Left ventricle myocardium inferior (tissue), 1 donor: ENCODE measurements at places on chromosomes 3 and 15. TPM values are rescaled to one million over a fixed set of nuclear protein-coding genes. Genes with fewer than 3 reads are reported as not detected.

- peaks cover 22% of the 10 kb centered on the region for H3K4me1 ChIP-seq
- H3K27ac ChIP-seq: no peak overlapping the region
- no peak for DNase-seq
- H3K36me3 ChIP-seq: no peaks in the 10 kb centered on the region
Measured at GRCh38 chr3:188546835-188547670, 393.1 kb downstream of the LPP start.

DNA sequence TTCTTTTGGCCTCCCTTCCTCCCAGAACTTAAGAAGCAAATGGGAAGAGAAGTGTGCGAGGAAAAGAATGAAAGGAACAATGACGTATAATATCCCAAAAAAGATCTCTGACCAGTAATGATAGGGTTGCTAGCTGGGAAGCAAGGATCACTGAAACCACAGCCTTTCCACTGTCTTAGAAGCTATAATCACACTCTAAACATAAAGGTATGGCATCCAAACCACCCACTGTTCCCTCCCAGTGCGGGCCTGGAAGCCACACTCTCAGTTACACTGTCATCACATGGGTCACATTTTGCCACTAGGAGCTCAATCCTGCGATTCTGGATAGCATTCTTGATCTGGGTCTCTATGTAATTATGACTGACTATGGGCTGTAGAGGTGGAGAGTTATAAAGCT lies 131.6 kb upstream of the HACD2 start:
- no peak for DNase-seq
- no peak overlapping the region for H3K27ac ChIP-seq
- no peaks in the 10 kb centered on the region for H3K36me3 ChIP-seq
- H3K27me3 ChIP-seq: no peaks in the 10 kb centered on the region
- no peak overlapping the region for H3K4me3 ChIP-seq
- H3K4me1 ChIP-seq: peaks cover 38% of the 10 kb centered on the region

GRCh38 chr15:62572797-62573196 lies 407.7 kb upstream of the C2CD4B start:
- H3K36me3 ChIP-seq: no peaks in the 10 kb centered on the region
- no peak overlapping the region for H3K4me3 ChIP-seq
- no peaks in the 10 kb centered on the region for H3K27me3 ChIP-seq
- H3K4me1 ChIP-seq: peaks cover 31% of the 10 kb centered on the region
- H3K27ac ChIP-seq: no peak overlapping the region
- no peak for DNase-seq

STRIT1 gene
- total RNA-seq: 11.7 TPM

SUMF1 gene
- 8.6 TPM for total RNA-seq

FAM43A gene
- total RNA-seq: 18.0 TPM

DNA sequence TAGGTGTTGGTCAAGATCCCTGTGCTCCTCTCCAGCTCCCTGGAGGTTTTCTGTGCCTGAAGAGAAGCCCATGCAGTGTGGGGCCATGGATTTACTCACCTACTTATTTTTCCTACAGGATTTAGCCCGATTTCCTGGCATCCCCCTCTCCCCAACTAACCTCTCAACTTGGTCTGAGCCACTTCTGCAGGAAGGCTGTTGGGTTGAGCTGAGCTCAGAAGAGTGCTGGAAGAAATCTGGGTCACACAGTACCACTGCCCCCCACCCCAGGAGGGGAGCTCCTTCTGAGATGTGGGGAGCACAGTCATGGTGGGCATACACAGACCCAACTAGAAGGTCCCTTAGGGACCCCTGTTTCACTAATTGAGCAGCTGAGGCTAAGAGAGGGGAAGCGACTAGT lies 34.4 kb upstream of the SLCO2A1 start:
- H3K27ac ChIP-seq: no peak overlapping the region
- no peaks in the 10 kb centered on the region for H3K27me3 ChIP-seq
- no peak for DNase-seq
- H3K4me1 ChIP-seq: peaks cover 38% of the 10 kb centered on the region

GRCh38 chr3:189349772-189350171 lies 178.0 kb downstream of the TPRG1 start:
- no peak for DNase-seq
- H3K36me3 ChIP-seq: no peaks in the 10 kb centered on the region
- H3K4me3 ChIP-seq: no peak overlapping the region
- H3K27ac ChIP-seq: no peak overlapping the region

CYP8B1 gene
- total RNA-seq: not detected

- no peak overlapping the region for H3K27ac ChIP-seq
- no peak for DNase-seq
- H3K4me1 ChIP-seq: no peaks in the 10 kb centered on the region
- H3K4me3 ChIP-seq: no peak overlapping the region
Measured at GRCh38 chr3:38655708-38656300, 6.3 kb upstream of the SCN5A start.

VGLL3 gene
- 4.0 TPM for total RNA-seq

DNA sequence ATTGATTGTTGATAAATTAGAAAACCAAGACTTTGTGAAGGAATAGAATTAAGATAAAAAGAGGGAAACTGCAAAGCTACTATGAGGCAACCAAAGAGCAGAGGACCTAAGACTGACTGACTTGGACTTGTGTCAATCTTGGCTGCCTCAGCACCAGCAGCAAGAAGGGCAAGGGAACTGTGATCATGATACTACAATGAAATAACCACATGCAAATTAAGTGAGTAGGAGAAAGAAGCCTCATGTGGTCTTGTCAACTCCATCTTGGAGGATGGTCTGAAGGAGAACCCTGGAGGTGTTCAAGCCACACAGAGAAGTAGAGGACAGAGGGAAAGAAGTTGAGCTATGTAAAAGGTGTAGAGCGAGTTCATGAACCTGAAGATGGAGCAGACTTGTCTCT lies 47.3 kb upstream of the THRB start:
- no peak overlapping the region for H3K4me3 ChIP-seq
- H3K27ac ChIP-seq: no peak overlapping the region
- no peaks in the 10 kb centered on the region for H3K36me3 ChIP-seq
- H3K27me3 ChIP-seq: no peaks in the 10 kb centered on the region
- no peak for DNase-seq
- H3K4me1 ChIP-seq: peaks cover 32% of the 10 kb centered on the region

DNA sequence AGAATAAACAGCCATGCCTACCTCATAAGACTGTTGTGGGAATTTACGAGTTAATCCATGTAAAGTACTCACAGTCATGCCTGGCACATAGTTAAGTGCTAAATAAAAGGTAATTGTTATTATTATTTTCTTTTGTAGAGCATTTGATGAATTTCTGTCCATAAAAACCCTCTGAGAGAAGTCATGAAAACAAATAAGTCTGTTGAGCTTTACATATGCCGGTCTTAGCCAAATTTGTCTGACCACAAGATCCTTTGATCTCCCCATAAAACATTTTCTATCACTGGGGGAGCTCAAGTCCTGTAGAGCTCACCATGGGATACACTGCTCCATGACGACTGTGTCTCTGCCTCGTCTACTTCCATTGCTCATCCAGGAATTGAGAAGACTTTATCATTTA lies 114.0 kb downstream of the MAGI1 start:
- peaks cover 33% of the 10 kb centered on the region for H3K4me1 ChIP-seq
- no peak for DNase-seq
- peak overlapping the region; percentile 4 for H3K27ac ChIP-seq

- no peak overlapping the region for H3K4me3 ChIP-seq
- no peak overlapping the region for H3K27ac ChIP-seq
- no peaks in the 10 kb centered on the region for H3K36me3 ChIP-seq
- no peaks in the 10 kb centered on the region for H3K27me3 ChIP-seq
- DNase-seq: no peak
Measured at GRCh38 chr15:81443040-81443820, 69.2 kb upstream of the TMC3 start.

GRCh38 chr15:76109046-76109445 lies 49.3 kb downstream of the TMEM266 start:
- DNase-seq: no peak
- H3K27me3 ChIP-seq: no peaks in the 10 kb centered on the region
- no peak overlapping the region for H3K27ac ChIP-seq
- H3K4me3 ChIP-seq: no peak overlapping the region
- H3K36me3 ChIP-seq: no peaks in the 10 kb centered on the region

GRCh38 chr3:140198242-140198641 lies 263.3 kb downstream of the CLSTN2 start:
- H3K27me3 ChIP-seq: no peaks in the 10 kb centered on the region
- H3K4me1 ChIP-seq: peaks cover 20% of the 10 kb centered on the region
- H3K36me3 ChIP-seq: no peaks in the 10 kb centered on the region
- H3K27ac ChIP-seq: no peak overlapping the region
- H3K4me3 ChIP-seq: no peak overlapping the region

OCA2 gene
- not detected for total RNA-seq

P2RY12 gene
- 0.74 TPM for total RNA-seq

ABI3BP gene
- total RNA-seq: 23.6 TPM

SLC28A2 gene
- total RNA-seq: not detected

DNA sequence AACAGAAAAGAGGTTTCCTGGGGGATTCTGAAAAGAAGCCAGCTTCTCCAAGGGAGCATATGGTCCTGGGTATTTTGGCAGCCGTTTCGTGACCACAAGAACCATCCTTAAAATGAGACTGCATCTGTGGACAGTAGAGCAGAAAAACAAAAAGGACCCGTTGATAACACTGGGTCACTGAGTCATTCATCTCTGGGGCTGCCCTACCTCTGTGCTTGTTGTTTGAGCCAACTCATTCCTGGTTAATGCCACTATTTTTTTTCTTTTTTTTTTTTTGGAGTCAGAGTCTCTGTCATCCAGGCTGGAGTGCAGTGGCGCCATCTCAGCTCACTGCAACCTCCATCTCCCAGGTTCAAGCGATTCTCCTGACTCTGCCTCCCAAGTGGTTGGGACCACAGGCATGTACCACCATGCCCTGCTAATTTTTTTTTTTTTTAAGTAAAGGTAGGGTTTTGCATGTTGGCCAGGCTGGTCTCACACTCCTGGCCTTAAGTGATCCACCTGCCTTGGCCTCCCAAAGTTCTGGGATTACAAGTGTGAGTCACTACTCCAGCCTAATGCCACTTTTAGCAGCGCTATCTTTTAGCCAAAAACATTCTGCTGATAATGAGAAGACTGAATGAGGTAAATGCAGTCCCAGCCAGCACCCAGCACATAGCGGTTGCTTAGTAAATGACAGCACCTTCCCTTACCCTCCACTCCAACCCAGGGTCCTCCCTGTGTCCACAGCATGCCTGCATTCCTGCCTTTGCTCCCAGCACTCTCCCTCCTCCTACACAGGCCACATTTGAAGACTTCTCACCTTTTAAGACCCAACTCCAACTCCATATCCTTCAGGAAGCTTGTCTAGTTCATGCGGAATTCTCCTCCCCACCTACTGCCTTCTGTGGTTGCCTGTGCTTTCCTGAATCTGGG lies 9.1 kb upstream of the ISL2 start:
- H3K27ac ChIP-seq: peak overlapping the region; percentile 51
- H3K36me3 ChIP-seq: no peaks in the 10 kb centered on the region
- no peak overlapping the region for H3K4me3 ChIP-seq

- no peak overlapping the region for H3K4me3 ChIP-seq
- no peaks in the 10 kb centered on the region for H3K4me1 ChIP-seq
- no peak for DNase-seq
- H3K27me3 ChIP-seq: peaks cover 25% of the 10 kb centered on the region
- no peaks in the 10 kb centered on the region for H3K36me3 ChIP-seq
Measured at GRCh38 chr3:53978386-53978785, 86.7 kb upstream of the SELENOK start.

DNA sequence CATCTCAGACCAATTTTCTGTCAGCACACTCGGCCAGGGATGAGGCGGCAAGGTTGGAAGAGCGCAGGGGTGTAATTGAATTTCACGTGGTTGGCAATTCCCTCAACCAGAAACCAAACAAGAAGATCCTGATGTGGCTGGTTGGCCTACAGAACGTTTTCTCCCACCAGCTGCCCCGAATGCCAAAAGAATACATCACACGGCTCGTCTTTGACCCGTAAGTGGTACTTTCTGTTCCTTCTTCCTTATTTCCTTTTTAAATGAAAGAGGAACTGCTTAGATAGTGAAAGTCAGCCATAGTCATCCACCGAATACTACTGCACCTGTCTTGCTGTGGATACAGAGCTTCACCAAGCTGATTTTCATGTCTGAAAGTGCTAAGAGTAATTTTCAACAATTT lies 60.1 kb downstream of the SGO1 start:
- no peak for DNase-seq
- H3K27ac ChIP-seq: no peak overlapping the region
- no peak overlapping the region for H3K4me3 ChIP-seq
- no peaks in the 10 kb centered on the region for H3K27me3 ChIP-seq
- H3K4me1 ChIP-seq: peaks cover 18% of the 10 kb centered on the region

ITIH1 gene
- not detected for total RNA-seq

CADM2 gene
- total RNA-seq: 4.3 TPM

DNA sequence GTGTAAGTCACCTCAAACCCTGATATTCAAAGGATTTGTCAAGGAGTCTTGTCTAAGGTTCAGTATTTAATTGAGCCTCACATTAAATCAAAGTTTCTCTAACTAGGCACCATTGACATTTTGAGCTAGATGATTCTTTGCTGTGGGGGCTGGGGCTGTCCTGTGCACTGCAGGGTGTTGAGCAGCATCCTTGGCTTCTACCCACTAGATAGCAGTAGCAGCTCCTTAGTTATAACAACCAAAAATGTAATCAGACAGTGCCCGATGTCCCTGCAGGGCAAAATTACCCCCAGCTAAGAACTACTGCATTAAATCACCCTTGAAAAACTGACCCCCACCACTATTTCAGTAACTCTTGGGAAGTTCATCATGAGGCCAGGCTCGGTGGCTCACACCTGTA lies 17.3 kb upstream of the ATP13A3 start:
- no peak for DNase-seq
- no peak overlapping the region for H3K27ac ChIP-seq
- H3K36me3 ChIP-seq: no peaks in the 10 kb centered on the region

DNAH12 gene
- total RNA-seq: 0.16 TPM

- H3K27me3 ChIP-seq: no peaks in the 10 kb centered on the region
- peaks cover 9% of the 10 kb centered on the region for H3K36me3 ChIP-seq
- no peak for DNase-seq
- H3K4me3 ChIP-seq: no peak overlapping the region
Measured at GRCh38 chr3:195224156-195224979, 46.6 kb downstream of the XXYLT1 start.

GRCh38 chr3:113143353-113143752 lies 68.0 kb upstream of the BOC start:
- H3K4me1 ChIP-seq: peaks cover 1% of the 10 kb centered on the region
- no peak overlapping the region for H3K4me3 ChIP-seq
- no peak for DNase-seq
- H3K27ac ChIP-seq: no peak overlapping the region

NMNAT3 gene
- total RNA-seq: 10.7 TPM

CCR2 gene
- 0.63 TPM for total RNA-seq

DNA sequence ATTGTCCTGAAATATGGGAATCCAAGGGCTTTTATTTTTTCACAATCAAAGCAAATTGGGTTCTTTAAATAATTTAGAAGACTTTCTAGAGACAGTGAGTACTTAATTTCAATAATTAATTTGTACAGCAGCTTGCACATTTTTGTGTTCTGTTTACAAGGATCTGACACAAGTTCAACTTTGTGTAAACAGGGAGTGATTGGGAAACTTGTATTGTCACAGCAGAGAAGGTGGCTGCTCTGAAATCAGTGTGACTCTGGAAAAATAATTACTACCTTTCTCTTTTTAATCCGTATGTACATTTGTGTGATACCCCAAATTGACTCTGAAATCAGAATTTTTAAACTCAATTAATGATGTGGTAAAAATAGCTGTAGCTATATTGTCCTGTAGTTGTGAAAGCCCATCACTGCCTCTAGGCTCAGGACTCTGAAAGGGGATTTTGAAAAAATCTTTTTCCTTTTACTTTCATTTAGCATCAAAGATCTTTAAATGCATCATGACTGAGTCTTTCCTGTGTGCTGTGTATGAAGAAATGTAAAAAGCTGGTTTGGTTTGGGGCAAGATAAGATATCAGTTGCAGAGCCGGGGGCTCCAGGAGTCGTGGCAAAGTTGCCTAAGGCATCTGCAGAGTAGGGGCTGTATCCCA lies 45.1 kb downstream of the MFSD1 start:
- DNase-seq: no peak
- H3K4me1 ChIP-seq: no peaks in the 10 kb centered on the region
- no peak overlapping the region for H3K27ac ChIP-seq

MOBP gene
- not detected for total RNA-seq
